ENCODE measurements at places on chromosomes 4 and X.

- DNase-seq: no peak
These were observed 37.9 kb upstream of the MXRA5 start for GRCh38 chrX:3384327-3384726.

DNA sequence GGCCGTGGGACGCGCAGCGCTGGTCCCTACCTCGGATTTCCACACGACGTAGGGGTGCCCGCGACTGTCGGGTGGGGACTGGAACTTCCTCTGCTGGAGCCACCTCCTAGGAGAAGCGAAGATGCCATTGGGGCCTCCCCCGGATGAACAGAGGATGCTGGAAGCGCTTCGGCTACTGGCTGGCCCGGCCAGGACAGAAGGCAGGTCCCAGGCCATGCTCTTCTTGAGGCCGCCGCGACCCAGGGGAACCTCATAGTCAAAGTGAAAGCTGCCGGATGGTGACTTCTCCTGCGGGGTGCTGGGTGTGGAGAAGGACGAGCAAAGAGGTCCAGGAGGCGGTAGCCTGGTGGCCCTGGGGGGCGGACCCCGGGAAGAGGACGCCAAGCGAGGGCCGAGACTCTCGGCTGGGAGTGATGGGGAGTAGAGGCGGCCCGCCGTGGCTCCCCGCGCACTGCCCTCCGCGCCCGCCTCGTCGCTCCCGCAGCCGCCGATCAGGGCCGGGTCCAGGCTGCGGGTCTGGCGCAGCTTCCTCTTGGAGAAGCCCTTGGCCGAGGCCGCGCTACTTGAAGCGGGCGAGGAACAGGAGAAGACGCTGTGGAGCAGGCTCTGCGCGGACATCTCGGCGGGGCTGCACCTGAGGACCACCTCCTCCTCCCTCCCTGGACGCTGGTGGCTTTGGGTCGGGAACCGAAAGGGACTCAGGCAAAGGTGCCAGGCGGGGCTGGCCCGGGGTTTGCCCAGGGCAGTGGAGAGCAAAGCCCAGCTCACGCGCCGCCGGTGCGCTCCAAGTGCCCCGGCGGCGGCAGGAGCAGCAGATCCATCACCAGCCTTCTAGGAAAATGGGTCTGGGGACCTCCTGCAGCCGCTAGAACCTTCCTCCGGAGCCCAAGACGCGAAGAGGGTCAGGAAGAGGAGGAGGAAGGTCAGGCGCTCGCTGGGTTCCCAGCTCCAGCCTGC is 1.2 kb downstream of the ARHGAP6 start:
- no peak for DNase-seq

DNA sequence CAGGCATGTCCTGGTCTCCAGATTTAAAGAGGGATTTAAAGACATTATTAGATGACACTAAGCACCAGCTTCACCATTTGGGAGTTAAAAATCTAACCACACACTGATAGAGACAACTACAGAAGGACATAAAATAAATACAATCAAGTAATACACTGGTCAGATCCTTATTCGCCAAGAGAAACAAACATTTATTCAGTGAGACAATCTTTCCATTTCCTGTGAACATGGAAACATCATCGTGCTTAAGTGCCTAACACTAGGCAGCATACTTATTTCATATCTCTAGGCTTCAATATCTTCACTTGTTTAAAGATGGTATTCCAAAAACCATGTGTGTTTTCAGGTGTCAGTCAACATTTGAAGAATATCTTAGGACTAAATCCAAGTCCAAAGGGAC is 103.6 kb downstream of the AREG start:
- no peak for DNase-seq

GRCh38 chr4:52548818-52549570 is 110.1 kb downstream of the USP46 start:
- DNase-seq: no peak

GRCh38 chr4:123390846-123391456 is 5.6 kb upstream of the SPRY1 start:
- DNase-seq: no peak

GRCh38 chr4:41927796-41928499 is 7.3 kb upstream of the TMEM33 start:
- DNase-seq: no peak

DNA sequence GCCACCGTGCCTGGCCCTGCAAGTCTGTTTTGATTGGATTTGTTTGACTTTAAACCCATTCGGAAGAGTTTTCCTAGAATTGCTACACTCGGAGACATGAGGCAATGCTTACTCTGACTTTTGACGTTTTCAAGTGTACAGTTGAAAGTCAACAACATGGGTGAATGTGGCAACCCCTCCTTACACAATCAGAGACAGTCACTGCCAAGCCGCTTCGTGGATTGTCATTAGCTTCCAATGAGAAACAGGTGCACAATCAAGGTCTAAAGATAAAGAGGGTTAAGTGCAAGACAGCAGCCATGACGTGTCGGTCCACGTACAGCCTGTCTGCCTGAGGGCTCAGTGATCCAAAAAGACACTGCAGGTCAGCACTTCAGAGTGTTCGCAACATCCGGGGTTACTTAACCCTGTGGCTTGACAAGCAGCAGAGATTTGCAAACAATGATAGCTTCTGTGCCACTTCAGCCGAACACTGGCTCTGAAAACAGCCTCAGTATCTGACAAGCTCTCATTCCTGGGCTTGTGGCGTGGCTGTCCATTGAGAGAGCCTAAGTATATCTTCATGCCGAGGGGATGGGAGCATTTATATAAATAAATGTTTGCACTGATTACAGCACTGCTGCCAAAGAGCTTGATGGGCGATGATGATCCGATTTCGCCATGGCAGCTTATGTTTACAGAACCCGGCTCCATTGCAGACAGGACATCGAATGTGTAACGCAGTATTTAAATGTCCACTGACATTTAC is 180.0 kb downstream of the DHRSX start:
- no peak for DNase-seq

DNA sequence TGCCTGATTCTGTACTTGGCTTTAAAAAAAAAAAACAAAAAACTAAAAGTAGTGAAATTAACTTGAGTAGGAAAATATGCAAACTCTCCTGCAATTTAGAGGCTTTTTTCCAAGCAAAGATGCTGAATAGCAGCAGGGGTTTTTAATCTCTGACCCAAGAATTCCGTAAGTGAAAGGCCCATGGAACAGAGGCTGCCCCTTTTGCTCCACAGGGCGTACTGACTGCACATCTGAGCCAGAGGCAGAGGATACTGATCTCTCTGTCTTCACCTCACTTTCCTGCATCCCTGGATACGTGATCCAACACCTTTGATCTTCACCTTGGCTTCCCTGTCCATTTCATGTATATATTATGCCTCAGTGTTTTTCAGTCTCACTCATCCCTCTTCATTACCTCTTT is 3.9 kb downstream of the FAM149A start:
- no peak for DNase-seq

DNA sequence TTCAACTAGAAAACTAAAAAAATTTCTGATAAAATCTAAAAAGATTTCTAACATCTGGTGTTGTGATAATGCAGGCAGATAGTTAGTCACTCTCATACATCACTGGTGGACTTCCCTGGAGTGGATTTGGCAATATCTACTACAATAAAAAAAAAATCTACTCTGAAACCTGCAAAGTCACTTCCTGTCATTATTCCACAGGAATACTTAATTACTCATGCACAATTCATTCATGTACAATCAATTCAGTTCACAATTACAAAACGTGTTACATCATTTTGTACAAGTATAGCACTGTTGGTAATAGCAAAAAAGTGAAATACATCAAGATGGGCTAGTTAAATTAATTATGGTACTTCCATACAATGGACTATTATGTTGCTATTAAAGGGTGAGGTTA is 16.5 kb upstream of the RHOH start:
- no peak for DNase-seq

DNA sequence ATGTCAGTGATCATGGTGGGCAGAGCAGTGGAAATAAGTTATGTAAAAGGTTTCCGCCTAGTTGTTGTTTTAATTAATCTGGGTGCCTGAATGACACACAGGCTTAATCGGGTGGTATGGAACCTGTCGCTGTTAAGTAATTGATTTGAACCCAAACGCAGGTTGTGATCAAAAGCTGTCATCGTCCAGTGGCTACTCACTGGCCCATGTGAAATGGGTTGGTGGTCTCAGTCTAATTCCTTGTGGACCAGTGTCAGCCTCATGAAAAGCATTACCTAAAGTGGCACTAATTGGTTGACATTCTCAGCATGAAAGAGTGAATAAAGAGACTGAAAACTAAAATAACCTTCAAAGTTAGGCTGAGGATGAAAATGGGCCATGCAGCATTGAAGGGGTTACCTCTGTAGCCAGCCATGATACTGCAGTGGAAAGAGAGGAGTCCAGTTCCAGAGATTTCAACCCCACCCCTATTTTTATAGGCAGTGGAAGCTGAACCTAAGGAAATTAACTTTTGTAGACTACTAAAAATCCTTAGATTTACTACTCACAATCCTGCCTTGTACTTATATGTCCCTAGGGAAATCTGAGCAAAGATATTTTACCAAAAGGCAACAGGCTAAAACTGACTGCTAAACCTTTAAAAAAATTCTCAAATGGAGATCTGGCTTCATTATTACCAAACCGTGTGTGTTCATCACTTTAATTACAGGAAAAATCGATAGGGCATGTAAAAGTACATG is 251.7 kb upstream of the TENM3 start:
- no peak for DNase-seq

- no peak for DNase-seq
These were observed at the start of gene BEX1 for GRCh38 chrX:103063918-103064434. Gene BEX1 (minus strand): TSS chrX:103064171. CDS start chrX:103063274, 897 bp downstream.

DNA sequence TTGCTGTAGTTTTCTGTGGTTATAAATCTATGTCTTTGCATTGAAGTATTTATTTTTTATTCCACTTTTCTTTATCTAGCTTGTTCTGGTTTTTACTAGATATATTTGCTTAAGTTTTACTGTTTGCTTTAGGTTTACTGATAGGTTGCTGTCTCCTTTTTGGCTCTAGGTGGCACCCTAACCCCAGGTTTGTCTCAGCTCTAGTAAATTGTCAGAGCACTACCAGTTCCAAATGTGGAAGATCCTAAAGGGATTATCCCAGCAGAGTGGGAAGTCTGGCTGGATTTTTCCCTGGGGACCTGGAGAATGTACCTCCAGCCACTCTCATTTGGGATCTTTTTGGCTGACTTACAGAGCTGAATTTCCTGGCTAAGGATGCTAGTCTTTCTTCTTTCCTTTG is 106.1 kb downstream of the PBDC1 start:
- peak; percentile 10 for DNase-seq

- no peak for DNase-seq
These were observed 34.1 kb downstream of the SPINK2 start for GRCh38 chr4:56787380-56787779.

DNA sequence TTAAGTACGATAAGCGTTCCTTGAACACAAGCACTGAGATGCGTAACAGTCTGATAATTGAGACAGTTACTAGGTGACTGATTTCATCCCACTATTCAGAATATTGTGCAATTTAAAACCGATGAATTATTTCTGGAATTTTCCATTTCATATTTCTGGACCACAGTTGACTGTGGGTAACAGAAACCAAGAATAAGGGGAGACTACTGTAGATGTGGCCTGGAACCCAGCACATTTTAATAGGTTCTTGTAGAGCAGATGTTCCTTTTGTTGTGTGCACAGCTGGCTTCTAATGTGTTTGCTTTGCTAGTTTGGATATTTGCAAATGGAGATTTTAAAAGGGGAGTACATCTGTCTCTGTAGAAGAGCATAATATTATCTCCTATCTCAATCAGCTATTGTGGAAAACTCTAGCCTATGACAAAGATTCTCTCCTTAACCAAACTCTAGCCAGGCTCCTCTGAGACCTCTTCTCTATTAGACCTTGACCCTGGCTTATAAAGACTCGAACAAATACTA is 16.4 kb downstream of the NAAA start:
- DNase-seq: no peak

- no peak for DNase-seq
These were observed 74.2 kb downstream of the RTL9 start for GRCh38 chrX:110432906-110433215.

DNA sequence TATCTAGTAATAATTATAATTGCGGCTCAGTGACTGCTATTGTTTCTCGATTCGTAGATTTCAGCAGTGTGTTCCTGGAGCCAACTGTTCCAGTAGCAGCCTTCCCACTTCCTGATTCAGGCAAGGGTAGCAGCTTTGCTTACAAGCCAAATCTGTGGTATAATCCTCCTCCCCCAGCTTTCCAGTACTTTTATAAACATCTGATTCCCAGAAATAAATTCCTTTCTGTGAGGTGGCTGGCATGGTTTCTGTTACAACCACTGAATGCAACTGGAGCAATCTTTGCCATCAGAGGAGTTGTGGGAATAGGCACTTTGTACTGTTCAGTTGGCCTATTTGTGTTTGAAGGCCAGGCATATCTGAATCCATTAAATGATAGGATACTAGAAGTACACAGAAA is 80.0 kb downstream of the GLRA3 start:
- no peak for DNase-seq

GRCh38 chr4:182896421-182896820 is 20.8 kb downstream of the DCTD start:
- DNase-seq: no peak

DNA sequence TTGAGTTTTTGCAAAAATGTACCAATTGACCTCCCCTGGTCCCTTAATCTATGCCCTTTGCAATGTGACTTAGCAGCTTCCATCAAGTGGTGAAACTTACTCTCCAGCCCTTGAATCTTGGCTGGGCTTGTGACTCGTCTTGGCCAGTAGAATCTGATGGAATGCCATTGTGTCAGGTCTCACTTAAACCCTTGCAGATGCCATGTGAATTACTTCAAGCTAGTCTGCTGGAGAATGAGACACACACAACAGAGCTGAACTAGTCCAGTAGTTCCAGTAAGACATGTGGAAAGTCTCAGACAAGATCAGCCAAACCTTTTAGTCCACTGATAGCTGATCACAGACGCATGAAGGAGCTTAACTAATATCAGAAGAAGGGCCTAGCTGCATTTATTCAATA is 567.8 kb upstream of the CPEB2 start:
- DNase-seq: no peak

GRCh38 chr4:55444827-55445226 is 49.1 kb downstream of the TMEM165 start:
- DNase-seq: no peak

DNA sequence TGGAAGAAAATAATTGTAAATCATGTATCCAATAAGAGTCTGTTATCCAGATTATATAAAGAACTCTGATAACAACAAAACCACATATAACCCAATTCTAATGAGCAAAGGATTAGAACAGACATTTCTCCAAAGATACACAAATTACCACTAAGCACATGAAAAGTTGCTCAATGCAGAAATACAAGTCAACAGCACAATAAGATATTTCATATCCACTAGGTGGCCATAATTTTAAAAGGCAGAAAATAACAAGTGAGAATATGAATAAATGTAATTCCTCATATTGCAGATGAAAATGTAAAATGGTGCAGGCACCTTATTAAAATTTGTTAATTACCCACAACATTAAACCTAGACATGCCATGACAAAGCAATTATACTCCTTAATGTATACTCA is 73.9 kb upstream of the ZCCHC13 start:
- DNase-seq: no peak

- DNase-seq: no peak
These were observed 204.6 kb downstream of the SCFD2 start for GRCh38 chr4:53161051-53161786.

GRCh38 chr4:183300070-183300469 is 20.0 kb downstream of the CLDN22 start:
- no peak for DNase-seq

- no peak for DNase-seq
These were observed 106.0 kb upstream of the NAP1L5 start for GRCh38 chr4:88803600-88804096.

GRCh38 chrX:8591501-8591900 is 126.9 kb downstream of the VCX3B start:
- DNase-seq: no peak

GRCh38 chr4:8453957-8454356 is 13.4 kb downstream of the TRMT44 start:
- DNase-seq: no peak
